ENCODE measurements at places on chromosomes 13 and 19.

DNA sequence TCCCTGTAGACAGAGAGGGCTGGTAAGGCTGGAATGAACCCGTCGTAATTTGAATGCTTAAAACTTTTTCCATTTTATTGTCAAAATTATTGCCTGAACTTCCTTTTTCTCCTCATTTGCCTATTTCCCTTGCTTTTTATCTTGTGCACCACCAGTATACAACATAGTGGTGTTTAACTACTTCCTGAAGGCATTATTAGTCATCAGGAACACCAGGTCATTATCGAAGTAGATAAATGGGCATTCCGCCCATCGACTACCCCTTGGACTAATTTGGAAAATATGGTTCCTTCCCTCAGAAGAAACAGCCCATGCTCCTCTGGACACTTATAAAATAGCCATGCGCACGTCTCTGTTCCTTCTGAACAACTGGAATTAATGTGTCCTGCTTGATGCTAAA is 232.1 kb downstream of the TM9SF2 start:
- no peak for DNase-seq

DNA sequence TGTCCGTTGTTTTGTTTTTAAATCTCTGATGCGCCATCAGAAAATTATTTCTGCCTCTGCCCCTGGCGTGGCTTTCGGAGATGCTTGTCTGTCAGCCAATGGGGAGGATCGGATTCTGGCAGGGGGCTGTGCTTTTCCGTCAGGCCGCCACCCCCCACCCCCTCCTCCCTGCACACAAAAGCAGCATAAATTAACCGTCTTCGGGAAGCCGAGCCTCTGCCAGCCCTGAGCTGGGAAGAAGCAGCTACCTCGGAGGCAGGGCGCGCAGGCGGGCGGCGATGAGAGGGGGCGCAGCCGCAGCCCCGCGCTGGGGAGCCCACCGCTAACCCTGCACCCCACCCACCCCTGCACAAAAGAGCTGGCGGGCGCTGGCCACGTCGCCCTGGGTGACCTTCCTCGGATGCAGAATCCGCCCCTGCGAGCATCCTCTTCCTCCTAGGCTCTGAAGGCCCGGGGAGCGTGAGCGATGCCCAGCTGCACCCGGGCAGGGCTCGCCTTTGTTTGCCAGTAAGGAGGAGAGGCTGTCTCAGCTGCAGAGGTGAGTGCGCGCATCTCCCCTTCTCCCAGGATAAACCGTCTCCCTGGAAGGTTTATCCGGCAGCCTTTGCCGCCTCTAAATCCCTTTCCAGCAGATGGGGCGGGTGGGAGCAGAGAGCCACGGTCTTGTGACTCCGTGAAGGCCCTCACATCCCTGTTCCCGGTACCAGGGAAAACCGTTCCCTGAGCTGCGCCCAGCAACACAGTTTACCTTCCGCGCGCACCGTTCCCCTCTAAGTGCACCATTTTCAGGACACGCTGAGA is at the start of gene ATCAY:
Gene ATCAY (plus strand): TSS at position 215 of the 801 bp plus-strand sequence. CDS start 5,083 bp downstream, outside the sequence.
- peak; percentile 70 for DNase-seq

DNA sequence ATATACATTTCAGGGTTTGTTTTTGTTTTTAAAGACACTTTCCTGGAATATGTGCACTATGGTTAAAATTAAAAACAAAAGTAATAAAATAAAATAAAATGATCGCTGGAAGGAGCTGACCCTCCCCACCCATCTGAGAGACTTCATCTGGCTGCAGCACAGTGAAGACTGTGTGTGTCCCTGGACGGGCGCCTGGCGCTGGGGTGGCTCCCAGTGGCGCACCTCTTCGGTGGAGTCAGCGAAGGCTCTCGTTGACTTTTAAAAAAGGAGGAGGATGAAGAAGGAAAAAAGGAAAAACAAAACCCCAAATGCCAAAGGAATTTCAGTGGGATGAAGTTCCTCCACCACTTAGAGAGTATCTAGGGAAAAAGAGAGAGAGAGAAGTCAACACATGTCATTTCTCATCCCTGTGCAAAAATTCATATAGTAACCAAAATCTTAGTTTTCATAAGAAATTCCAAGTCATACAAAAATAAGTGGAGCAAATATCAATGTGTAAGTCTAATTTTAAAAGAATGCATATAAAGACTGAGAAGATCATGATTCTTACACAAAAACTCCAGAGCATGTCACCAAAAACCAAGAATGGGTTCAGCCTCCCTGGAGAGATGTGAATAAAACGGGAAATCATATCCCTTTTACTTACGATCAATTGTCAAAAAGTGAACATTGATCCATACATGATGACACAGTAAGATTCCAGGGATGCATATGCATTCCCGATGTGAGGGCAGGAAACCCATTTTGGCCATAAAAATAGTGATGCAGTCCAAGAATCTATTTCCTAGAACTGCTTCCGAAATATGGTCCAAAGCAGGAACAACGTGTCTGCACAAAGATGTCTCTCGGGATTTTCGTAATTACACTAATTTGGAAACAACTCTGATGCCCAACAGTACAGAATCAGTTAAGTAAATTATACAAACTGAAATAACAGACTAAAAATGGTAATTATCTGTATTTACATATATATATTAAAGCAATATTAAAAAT is 123.8 kb downstream of the STK24 start:
- no peak for DNase-seq

DNA sequence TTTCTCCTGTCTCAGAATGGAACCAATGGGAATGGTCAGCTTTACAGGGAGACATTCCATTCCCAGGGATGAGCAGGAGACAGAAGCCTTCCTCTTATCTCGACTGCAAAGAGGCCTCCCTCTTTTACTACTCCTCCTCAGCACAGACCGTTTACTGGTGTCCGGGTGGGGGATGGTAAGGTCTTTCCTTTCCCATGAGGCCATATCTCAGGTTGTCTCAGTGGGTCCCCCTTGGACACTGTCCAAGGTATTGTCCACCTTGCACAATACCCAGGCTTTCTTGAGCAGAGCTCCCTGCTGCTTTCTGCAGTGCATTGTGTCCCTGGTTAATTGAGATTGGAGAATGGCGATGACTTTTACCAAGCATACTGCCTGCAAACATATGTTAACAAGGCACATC is 7.5 kb upstream of the ZNF808 start:
- DNase-seq = no peak

DNA sequence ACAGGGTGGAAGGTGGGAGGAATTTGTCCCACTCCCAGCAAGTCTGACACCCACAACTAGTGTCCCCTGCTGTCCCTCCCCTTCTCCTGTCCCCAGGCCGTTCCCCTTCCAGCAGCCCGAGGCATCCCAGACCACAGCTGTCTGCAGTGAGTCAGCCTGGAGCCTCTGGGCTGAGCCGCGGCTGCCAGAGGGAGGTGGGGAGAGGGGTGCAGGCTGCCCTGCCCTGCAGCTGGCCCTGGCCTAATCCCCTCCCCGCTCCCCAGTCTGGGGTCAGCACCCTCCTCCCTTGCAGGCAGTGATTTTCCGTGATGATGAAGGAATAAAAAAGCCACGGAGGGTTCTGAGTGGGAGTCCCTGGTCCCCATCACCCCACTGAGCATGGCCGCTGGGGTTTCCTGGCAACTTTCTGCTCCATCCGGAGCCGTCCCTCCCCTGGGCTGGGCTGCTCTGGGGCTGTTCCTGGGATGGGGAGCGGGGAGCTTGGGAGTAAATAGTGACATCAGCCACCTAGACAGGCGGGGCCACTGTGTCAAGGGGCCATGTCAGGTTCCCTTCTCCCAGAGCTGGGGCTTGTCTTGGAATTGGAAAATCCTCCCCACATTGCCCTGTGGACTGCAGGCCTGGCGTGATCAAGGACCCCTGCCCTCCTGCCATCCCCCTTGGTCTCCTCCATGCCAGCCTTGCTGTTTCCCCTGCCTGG is 16.8 kb downstream of the SPC24 start:
- peak; percentile 38 for DNase-seq

DNA sequence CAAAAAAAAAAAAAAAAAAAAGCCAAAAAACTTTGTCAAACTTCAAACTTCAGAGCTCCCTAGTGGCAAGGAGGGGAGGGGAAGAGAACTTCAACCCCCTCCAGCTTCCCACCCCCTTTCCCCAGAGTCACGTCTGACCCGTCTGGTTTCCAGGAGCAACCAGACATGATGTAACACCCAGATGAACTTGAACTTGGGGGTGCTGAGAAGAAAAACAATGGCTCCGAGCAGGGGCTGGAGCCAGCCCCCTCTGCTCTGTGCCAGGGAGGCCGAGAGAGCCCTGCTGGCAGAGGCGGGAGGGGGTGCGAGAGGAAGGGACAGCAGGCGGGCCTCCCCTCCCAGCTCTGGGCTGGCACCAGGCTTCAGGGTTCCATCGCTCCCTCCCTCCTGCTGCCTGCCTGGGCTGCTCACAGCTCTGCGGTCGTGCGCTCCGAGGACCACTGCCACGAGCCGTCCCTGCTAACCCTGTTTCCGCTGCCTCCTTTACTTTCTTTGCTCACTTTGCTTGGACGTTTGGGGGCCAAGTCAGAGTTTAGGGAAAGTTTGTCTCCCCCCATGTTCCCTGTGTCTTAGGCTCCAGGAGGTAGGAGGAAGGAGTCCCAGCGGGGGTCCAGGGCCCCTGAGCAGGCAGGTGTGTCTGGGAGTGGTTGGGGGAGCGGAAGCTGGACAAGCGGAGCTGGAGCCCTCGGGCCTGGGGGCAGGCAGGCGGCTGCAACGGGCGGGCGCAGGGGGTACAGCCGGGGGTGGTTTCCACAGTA is 11.1 kb downstream of the LYL1 start:
- DNase-seq = no peak

Data from NCI-H2081 (cell line).